Stimulated activated CD4-positive, alpha-beta T cell treated with anti-CD3 and anti-CD28 coated beads, Interleukin-4, amount 100 ng/mL, for 48 hours (primary cell): ENCODE measurements at places on chromosomes 13 and 19.

GRCh38 chr19:4375164-4376027 is 25.0 kb downstream of the SH3GL1 start:
- DNase-seq: no peak

DNA sequence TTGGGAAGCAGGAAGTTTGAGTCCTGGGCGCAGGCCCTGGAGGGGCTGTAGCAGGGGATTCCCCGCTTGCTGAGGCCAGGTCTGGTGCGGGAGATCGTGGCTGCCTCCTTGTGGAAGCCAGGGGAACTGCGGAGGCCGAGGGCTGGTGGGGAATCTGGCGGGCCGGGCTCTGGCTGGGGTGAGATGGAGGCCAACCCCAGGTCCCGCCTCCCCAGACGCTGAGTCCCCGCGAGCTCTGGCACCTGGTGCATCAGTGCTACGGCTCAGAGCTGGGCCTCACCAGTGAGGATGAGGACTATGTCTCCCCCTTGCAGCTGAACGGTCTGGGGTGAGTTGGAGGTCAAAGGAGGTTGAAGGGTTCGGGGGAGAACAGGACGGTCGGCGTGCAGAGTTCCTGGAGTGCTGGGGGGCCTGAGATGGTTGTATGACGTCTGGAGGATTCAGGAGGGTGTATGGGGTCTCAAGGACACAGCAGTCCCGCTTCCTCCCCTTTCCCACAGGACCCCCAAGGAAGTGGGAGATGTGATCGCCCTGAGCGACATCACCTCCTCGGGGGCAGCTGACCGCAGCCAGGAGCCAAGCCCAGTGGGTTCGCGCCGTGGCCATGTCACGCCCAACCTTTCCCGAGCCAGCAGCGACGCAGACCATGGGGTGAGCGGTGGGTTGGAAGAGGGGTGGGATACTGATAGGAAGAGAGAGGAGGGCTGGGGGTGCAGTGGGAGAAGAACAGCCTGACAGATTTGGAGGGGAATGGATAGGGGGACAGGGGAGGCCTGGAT is 13.1 kb downstream of the GRAMD1A start:
- peak; percentile 82 for DNase-seq

- no peak for DNase-seq
Observed at GRCh38 chr19:10730932-10731331, 13.1 kb downstream of the DNM2 start.

DNA sequence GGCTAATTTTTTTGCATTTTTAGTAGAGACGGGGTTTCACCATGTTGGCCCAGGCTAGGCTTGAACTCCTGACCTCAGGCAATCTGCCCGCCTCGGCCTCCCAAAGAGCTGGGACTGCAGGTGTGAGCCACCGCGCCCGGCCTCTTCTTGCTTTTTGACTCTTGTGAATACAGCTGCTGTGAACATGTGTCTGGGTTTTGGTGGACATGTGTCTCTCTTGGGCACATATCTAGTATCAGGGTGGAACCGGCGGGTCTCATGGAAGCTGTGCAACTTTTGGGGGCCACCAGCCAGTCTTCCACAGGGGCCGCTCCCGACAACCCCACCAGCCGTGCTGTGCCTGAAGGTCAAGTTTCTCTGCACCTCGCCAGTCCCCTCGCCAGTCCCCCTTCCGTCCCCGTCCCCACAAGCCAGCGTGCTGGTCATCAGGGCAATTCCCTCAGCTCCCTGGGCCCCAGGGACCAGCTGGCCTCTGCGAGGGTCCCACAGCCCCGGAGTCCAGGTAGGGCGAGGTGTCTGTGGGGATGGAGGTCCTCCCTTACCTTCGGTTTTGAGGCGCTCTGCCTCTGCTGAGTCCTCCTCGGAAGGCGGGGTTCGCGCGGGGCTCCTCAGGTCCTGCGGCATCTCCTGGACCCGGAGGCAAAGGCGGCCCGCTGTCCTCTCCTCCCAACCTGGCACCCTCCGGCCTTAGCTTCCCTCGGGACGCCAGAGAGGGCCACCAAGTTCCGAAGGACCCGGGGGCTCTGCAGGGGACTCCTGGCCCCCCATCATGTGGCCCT is 16.3 kb downstream of the SGTA start:
- no peak for DNase-seq

GRCh38 chr13:37665420-37665819 is 66.9 kb upstream of the POSTN start:
- DNase-seq: no peak

- no peak for DNase-seq
Observed at GRCh38 chr13:33932769-33933406, 114.9 kb downstream of the RFC3 start.

DNA sequence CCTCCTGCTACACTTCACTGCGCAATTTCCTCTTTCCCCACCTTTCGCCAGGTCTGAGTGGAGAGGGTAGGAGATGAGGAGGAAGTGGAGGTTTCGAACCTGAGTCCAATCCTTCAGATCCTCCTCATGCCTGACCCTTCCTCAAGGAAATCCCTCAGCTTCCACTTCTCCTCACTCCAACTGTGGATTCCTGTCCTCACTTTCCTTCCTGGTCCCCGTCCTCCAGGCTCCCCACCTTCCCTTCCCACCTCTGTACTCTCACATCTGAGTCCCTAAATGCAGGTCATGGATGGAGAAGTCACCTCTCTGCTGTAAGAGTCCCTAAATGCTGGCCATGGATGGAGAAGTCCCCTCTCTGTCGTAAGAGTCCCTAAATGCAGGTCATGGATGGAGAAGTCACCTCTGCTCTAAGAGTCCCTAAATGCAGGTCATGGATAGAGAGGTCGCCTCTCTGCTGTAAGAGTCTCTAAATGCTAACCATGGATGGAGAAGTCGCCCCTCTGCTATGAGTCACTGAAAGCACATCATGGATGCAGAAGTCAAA is 3.1 kb downstream of the TMEM86B start:
- DNase-seq: no peak

DNA sequence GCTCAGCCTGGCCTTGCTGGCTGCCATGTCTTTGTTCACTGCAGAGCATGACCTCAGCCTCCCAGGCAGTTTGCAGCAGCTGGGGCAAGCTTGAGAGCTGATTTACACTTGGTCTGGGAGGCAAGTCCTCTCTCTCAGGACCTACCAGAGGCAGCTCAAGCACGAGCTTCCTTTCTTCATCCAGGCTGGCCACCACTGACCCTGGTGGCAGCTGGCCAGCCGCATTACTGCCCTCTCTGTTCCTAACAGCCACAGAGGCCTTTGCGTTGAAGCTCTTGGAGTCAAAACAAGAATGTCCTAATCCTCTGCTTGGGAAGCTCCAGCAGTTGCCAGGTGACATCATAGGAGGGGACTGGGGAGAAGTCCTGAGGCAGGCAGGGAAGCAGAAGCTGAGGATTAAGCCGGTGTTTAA is 85.7 kb downstream of the NUFIP1 start:
- DNase-seq: no peak

DNA sequence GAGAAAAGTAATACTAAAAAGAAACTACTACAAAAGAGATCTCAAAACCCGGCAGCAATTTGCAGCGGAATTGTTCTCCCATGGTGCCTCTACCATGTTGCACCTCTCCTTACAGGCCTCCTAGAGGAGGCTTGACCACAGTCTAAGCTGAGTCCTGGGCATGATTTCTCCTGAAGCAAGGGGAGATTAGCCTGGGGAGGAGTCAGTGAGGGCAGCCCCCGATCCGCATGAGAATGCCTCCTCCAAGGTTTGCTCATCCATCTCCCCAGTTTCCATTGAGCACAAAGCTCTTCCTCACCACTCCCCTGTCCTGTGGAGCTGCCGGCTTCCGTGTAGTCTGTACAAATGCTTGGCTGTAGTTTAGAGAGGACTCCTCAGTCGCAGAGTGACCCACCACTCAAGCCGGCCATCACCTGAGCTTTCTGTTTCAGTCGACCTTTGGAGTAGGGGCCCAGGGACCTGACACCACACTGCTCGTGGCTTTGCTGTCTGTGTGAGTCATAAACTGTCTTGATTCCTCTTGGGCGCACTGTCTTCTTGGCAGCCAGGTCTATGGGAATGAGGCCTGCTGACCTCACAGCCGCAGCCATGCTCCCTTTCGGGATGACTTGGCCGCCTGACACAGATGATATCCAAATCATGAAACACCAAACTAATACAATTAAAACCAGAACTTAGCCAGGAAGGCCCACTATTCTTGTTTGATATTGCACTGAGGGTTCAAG is 72.3 kb downstream of the C1QTNF9 start:
- no peak for DNase-seq

DNA sequence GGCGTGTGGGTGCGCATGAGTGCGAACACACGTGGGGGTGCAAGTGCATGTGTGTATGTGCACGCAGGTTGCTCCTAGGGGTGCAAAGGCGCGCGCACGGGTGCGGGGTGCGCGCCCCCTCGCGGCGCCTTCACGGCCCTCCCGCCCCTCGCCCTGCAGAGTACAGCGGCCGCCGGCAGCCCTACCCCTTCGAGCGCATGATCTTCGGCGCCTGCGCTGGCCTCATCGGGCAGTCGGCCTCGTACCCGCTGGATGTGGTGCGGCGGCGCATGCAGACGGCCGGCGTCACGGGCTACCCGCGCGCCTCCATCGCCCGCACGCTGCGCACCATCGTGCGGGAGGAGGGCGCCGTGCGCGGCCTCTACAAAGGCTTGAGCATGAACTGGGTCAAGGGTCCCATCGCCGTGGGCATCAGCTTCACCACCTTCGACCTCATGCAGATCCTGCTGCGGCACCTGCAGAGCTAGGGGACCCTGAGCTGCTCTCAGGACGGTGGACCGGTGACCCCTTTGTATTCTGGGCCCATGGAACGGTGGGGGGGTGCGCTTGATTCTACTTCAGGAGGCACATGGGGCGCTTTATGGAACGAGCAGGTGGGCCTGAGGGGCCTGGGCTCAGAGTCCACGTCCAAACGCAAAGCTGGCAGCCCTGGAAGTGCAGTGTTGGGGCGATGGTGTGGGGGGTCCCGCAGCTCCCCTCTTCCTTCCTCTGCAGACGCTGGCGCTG is 27.7 kb downstream of the TMEM161A start:
- no peak for DNase-seq

- no peak for DNase-seq
Observed at GRCh38 chr13:38990693-38991092, at the start of gene STOML3. Gene STOML3, minus strand, starts transcription at chr13:38990831. Its CDS starts 110 bp downstream, at chr13:38990721.

DNA sequence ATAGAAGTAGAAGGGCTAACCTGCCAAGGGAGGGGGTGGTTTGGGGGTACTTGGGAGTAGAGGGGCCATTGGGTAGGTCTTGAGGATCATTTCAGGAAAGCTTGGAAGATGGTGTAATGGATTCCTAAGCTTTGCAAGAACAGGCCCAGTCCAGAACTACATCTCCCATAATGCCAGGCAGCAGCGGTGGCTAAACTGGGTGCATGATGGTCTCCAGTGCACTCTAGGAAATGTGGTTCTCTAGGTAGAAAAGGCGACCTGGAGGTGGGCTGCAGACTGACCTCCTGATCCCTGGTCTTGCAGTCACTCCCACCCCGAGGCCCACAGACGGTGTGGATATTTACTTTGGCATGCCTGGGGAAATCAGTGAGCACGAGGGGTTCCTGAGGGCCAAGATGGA is 3.8 kb downstream of the APLP1 start:
- DNase-seq: no peak

GRCh38 chr13:32211813-32212212 is 103.3 kb downstream of the ZAR1L start:
- no peak for DNase-seq

GRCh38 chr13:23087880-23088279 is 92.9 kb upstream of the SGCG start:
- DNase-seq: peak; percentile 3

- peak; percentile 80 for DNase-seq
Observed at GRCh38 chr19:35153701-35154524, 622 bp upstream of the FXYD5 start.

DNA sequence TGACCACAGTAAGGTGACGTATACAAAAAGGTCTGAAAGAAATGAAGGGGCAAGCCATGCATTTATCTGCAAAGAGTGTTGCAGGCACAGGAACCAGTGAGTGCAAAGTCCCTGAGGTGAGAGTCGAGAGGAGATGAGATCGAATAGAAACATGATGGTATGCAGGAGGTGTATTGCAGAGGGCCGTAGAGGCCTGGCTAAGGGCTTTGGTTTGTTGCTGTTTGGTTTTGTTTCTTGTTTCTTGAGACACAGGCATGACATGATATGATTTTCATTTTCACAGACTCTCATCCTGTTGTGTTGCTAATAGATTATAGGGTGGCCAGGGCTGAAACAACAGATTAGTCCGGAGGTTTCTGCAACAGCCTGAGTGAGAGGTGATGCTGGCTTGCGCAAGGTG is 80.4 kb downstream of the HSPH1 start:
- DNase-seq: no peak

DNA sequence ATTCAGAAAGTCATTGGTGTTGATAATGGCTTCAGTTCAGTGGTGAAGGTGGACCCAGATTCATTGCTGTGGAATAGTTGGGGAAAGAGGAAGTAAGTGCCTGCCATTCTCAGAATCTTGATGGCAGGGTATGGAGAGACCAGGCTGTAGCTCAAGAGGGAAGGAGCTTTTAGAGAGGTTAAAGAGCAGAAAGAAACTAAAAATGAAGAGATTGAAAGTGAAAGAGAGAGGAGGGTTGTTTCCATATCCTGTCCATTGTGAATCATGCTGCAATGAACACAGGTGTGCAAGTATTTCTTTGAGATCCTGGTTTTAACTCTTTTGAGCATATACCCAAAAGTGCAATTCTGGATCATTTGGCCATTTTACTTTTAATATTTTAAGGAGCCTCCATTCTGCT is 12.5 kb downstream of the GJB6 start:
- DNase-seq: no peak

- no peak for DNase-seq
Observed at GRCh38 chr13:49457221-49457620, 13.1 kb downstream of the SETDB2 start.

DNA sequence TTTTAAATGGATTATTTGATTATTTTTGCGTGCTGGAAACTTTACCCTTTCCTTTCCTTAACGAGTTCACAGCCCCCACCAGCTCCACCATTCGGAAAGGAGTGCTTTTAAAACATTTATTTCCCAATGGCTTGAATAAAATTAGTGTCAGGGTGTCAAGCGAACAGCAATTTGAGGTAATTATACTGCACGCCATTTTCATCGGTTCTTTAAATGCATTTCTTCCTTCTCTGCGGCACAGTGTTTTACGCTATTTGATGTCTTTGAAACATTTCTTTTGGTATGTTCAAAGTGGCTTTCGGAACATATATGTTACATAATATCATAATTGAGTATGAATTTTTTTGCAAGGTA is 309 bp upstream of the SLITRK1 start:
- DNase-seq: no peak

GRCh38 chr19:44657211-44657921 is 13.7 kb downstream of the PVR start:
- DNase-seq: peak; percentile 77

DNA sequence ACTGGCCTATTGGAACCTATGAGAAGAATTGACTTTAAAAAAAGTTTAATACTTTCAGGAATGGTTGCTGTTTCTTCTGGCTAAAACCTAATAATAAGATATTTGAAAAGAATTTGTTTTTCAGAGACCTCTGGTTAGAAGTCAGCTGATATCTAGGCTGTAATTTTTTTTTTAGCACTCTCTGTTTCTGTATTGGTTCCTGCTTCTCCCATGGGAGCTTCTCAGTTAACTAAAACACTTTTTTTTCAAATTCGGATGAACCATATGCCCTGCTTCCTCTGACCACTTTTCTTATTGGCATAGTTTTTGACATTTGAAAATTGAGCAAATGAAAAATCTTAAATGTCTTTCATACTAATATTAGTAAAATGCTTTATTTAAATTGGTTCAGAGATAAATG is 163.5 kb upstream of the SLC10A2 start:
- DNase-seq: no peak
